ENCODE measurements at places on chromosomes 1 and 21.
A peak's percentile ranks its signal among the peaks of the same experiment; 100 is the strongest.

DNA sequence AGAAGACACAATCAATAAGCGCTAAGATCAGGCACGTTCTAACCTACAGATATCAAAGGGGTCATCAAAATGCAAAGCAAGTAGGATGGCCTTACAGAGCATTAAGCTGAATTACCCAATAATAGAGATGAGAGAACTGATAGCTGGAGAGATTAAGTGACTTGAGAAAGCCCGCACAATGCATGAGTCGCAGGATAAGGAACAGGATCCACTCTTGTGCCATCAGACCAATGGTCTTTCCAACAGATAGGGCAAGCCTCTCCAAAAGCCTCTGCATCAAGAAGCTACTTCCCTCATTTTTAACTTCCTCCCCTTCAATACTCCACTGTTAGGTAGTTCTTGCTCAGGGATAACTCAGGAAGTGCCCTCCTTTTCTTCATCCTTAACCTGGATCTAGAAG is 2.6 kb downstream of the CHML start:
- DNase-seq: no peak

- DNase-seq: peak; percentile 64
Measured at GRCh38 chr1:175073061-175073460, 5.4 kb downstream of the TNN start.

- DNase-seq: peak; percentile 75
Measured at GRCh38 chr1:186183219-186183618, 191.8 kb downstream of the TPR start.

DNA sequence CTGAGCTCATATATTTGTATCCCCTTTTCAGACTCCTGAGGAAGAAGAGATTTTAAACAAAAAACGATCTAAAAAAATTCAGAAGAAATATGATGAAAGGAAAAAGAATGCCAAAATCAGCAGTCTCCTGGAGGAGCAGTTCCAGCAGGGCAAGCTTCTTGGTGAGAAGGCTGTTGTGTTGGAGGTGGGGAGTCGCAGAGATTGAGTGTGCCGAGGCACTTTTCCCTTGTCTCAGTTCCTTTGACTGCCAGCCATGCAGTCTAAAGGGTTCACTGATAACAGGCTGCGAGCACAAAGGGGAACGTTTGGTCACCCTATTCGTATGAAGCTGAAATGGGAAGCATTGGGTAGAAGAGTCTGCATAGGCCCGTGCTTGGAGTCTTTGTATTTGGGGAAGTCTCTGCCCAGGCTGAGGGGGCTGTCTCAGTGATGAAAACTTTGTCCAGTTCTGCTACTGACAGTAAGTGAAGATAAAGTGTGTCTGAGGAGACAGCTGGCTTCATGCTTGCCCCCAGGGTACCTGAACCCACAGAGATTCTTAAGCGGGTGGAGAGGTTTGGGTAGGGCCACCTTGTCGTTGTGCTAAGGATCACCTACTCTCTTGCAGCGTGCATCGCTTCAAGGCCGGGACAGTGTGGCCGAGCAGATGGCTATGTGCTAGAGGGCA is 2.8 kb downstream of the RPS8 start:
- no peak for DNase-seq

DNA sequence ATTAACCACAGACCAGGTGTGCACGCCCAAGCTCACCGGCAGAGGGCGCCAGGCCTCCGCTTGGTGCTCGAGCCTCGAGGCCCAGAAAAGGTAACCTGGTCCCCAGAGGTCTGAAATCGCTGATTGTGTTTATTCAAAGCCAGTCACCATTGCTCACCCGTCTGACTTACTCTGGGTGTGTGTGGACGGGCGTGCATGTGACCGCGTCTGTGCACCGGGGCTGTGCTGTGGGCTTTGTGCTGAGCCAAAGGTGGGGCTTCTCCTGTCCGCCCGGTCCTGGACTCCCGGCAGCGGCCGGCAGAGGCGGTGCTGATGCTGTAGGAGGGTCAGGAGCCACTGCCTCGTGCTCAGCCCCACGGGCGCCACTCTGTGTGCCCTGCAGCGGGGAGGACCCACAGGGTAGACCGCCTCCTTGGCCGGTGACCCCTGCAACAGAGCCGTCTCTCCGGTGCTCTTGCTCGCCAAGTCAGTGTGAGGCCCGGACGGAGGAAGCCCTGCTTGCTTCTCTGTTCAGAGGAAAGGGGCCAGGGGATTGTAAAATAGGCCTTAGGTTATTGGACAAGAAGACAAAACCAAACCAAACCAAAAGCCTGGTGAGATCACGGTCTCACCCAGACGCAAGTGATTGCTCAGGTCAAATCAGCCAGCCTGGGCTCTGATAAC is 32.0 kb upstream of the BTG2 start:
- DNase-seq: peak; percentile 74

DNA sequence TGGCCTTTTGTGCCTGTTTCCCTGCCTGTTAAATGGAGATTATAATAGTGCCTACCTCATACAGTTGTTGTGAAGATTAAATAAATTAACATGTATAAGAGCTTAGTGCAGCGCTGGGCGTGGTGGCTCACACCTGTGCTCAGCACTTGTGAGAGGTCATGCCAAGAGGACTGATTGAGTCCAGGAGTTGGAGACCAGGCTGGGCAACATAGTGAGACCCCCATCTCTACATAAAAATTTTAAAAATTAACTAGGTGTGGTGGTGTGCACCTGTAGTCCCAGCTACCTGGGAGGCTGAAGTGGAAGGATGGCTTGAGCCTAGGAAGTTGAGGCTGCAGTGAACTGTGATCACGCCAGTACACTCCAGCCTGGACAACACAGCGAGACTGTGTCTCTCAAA is 12.1 kb downstream of the CAMK2N1 start:
- no peak for DNase-seq

- DNase-seq: peak; percentile 16
Measured at GRCh38 chr1:218592688-218593087, 247.6 kb downstream of the TGFB2 start.

All from fibroblast of skin of right quadriceps (primary cell).